ENCODE measurements at places on chromosomes 11 and 22.
A peak's percentile ranks its signal among the peaks of the same experiment; 100 is the strongest.

- peak; percentile 57 for DNase-seq
Observed at GRCh38 chr11:65856689-65857499, 1.1 kb downstream of the CFL1 start.

DNA sequence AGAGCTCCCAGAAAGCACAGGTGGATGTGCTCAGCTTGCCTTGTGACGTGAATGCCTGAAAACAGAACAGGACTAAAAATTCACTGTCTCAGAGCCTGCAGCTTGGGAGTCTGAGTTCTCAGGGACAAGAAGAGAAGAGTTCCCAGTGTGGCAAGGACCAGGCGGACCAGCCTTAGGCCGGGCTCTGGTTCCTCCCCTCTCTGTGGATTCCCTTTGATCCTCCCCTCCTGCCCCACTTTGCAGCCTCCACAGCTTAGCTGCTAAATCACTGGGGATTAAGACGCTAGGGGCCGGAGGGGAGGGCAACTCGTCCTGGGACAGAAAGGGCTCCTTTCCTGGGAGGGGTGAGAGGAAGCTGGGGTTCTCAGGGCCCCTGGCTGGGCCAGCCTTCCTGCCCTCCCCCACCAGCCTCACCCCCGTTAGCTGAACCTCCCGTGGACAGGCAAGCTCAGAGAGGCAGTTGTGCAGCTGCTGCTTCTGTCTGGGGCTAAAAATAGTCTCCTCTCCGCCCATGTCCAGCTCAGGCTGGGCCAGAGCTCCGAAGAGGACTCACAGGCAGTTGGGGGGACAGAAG is 29.9 kb upstream of the JAM3 start:
- no peak for DNase-seq

GRCh38 chr22:49026494-49027367 is 800.9 kb downstream of the BRD1 start:
- no peak for DNase-seq

GRCh38 chr11:34855021-34855753 is 61.0 kb downstream of the APIP start:
- no peak for DNase-seq

- DNase-seq = no peak
Observed at GRCh38 chr22:28405588-28405987, 274.1 kb downstream of the TTC28 start.

DNA sequence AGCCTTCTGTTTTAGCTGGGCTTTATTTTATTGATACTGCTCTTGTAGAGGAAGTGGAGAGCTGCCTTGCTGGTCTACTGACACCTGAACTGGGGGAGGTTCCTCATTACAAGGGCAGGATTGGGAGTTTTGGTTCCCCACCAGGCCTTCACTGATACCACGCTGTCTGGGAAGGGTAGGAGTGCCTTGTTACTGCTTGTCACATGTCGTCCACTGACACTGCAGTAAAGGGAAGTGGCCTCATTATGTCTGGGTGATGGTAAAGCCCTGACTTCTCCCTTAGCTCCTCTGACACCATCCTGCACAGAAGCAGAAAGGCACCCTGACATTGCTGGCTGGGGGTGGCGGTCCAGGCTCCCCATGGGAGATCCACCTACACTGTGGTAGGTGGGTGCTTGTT is 38.7 kb upstream of the ELF5 start:
- DNase-seq = no peak

DNA sequence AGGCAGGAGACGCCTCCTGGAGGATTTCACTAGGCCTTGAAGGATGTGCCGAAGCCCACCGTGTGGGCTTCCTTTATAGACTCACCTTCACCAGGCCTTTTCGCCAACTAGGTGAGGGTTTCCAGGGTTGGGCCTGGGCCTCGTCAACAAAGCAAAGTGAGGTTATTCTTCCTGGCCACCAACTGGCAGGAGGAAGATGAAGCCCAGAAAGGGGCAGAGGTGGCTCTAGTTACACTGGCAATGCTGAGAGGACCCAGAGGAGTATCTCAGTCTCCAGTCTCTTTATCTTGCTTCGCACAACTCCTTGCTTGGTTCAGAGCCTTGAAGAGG is 404 bp upstream of the RELT start:
- DNase-seq = no peak

GRCh38 chr11:46388619-46389449 is 2.7 kb downstream of the CHRM4 start:
- no peak for DNase-seq

- no peak for DNase-seq
Observed at GRCh38 chr11:76630600-76631281, 39.8 kb downstream of the LRRC32 start.

DNA sequence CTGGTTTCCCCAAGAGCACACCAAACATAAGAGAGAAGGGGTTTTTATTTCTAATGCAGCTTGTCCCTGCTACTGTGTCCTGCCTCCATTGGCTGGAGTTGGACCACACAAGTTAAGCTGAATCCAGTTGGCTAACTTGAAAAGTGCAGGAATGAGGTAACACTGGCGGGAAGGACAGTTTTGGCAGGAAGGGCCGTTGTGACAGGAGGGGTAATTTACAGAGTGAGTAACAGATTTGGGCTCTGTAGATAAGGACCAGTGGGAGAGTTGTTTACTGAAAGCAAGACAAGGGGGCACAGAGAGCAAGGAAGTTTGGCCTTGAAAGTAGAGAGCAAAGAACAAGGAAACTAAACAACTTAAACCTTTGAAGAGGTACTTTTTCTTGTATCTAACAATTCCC is 1623.3 kb upstream of the RAG2 start:
- no peak for DNase-seq

DNA sequence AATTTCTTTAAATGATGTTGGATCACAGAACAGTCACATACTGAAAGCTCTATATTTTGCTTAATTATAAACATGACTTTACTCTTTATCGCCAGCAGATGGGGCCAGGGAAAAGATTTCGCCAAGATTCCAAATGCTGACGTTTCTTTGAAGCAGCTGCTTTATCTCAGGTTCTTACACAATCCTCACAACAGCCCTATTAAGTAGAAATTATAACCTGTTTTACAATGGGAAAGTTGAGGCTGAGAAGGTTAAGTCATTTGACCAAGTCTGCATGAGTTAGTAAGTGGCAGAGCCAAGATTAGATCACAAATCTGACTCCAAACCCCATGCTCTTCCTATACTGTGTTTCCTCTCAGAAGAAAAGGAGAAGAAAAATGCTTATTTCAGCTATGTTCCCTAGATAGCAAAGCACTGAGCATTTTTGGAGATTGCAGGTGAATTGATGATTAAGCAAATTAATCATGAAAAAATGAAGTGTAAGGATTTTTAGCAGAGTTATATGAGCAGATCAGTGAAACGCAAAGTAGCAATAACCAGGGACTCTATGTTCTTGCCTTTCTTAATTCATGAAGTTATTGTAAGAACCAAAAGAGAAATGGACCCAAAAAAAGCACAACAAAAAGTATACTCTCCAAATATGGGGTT is 79.0 kb downstream of the AASDHPPT start:
- no peak for DNase-seq
